ENCODE measurements at places on chromosomes 11 and 22. TPM values are rescaled to one million over a fixed set of nuclear protein-coding genes. Genes with fewer than 3 reads are reported as not detected.

Gene ACRV1
- not detected for total RNA-seq

Gene GAS2L1
- total RNA-seq: 1.5 TPM

Gene TTLL1
- 2.6 TPM for total RNA-seq

Gene TMA7B
- total RNA-seq: 0.96 TPM

Gene LSP1
- 303 TPM for total RNA-seq

Gene PATE4
- not detected for total RNA-seq

Gene RIMBP3B
- 0.26 TPM for total RNA-seq

Gene ARHGAP42
- not detected for total RNA-seq

Gene GNG3
- 0.24 TPM for total RNA-seq

Gene DCDC1
- not detected for total RNA-seq

Gene MS4A4A
- total RNA-seq: not detected

Gene ALX4
- not detected for total RNA-seq

Gene MISFA
- 3.5 TPM for total RNA-seq

Gene TAGLN
- total RNA-seq: 3.8 TPM

Gene TRIM51
- not detected for total RNA-seq

Gene GRAMD1B
- 117 TPM for total RNA-seq

Gene SLC22A8
- total RNA-seq: not detected

Gene GGT5
- total RNA-seq: 0.07 TPM

Gene VEGFB
- 65.4 TPM for total RNA-seq

Gene SHISAL1
- not detected for total RNA-seq

Gene OR8G5
- not detected for total RNA-seq

Gene CATSPER1
- 0.30 TPM for total RNA-seq

Gene ART1
- total RNA-seq: not detected

Gene GAB4
- not detected for total RNA-seq

Gene OR56A1
- total RNA-seq: not detected

Gene ABCC8
- total RNA-seq: not detected

Gene CCDC89
- 0.14 TPM for total RNA-seq

Gene RHBDD3
- 49.5 TPM for total RNA-seq

Gene SLC22A12
- total RNA-seq: not detected

Gene SPCS2
- 154 TPM for total RNA-seq

Gene MRGPRX3
- total RNA-seq: not detected

Gene OR5P2
- total RNA-seq: not detected

Gene GRM5
- total RNA-seq: not detected

Gene FAT3
- not detected for total RNA-seq

Gene ADAMTS15
- total RNA-seq: 0.02 TPM

Gene PRRG4
- total RNA-seq: 0.85 TPM

Gene OR6T1
- not detected for total RNA-seq

Gene YAP1
- total RNA-seq: not detected

Gene ANKRD42
- total RNA-seq: 4.0 TPM

Gene ANO1
- not detected for total RNA-seq

Gene KCNK4
- total RNA-seq: 0.23 TPM

Gene MS4A6E
- total RNA-seq: not detected

Gene OR52I2
- total RNA-seq: not detected

Gene NADSYN1
- 101 TPM for total RNA-seq

Gene SLC17A6
- not detected for total RNA-seq

Gene UPK3A
- total RNA-seq: not detected

Gene C2CD3
- 37.4 TPM for total RNA-seq

Gene KCNJ1
- total RNA-seq: not detected

Gene ELFN2
- 0.09 TPM for total RNA-seq

Gene FAM180B
- total RNA-seq: 0.19 TPM
